ENCODE measurements at places on chromosomes 13 and 19.

GRCh38 chr19:52566588-52566987 is 3.5 kb upstream of the ZNF701 start:
- DNase-seq = no peak

DNA sequence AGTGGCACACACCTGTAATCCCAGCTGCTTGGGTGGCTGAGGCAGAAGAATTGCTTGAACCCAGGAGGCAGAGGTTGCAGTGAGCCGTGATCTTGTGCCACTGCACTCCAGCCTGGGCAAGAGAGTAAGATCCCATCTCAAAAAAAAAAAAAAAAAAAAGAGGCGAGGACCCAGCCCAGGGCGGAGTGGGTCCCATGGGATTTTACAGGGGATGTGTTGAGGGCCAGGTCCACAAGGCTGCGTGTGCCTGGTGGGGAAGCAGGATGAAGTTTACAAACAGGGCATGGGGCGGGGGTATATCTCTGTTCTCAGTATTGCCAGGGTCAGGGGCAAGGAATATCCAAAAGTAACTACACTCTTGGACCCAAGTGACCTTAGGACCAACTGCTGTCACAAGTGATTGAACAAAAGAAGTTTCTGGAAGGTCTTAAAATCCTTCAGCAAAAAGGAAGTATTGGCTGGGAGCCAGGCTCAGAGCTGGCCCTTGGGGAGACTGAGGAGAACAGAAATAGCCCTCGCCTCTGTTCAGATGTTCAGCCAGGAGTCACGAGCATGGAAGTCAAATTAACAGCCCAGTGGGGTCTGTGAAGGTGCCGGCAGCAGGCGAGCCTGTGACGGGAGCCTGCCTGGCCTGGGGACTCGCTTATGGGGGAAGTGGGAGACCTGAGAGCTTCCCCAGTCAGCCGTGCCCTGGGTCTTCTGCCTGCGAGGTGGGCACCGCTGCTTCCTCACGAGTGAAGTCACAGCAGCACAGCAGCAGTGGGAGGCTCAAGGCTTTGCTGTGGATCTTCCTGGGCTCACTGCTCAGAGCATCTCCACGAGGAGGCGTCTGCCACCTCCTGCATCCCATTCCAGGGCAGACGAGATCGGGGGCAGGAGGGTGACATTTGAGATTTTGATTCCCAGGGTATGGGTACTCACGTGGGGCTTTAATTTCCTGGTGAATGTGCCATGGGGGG is 6.4 kb downstream of the MYO9B start:
- no peak for DNase-seq

GRCh38 chr19:48678201-48678600 is 5.4 kb upstream of the NTN5 start:
- no peak for DNase-seq

DNA sequence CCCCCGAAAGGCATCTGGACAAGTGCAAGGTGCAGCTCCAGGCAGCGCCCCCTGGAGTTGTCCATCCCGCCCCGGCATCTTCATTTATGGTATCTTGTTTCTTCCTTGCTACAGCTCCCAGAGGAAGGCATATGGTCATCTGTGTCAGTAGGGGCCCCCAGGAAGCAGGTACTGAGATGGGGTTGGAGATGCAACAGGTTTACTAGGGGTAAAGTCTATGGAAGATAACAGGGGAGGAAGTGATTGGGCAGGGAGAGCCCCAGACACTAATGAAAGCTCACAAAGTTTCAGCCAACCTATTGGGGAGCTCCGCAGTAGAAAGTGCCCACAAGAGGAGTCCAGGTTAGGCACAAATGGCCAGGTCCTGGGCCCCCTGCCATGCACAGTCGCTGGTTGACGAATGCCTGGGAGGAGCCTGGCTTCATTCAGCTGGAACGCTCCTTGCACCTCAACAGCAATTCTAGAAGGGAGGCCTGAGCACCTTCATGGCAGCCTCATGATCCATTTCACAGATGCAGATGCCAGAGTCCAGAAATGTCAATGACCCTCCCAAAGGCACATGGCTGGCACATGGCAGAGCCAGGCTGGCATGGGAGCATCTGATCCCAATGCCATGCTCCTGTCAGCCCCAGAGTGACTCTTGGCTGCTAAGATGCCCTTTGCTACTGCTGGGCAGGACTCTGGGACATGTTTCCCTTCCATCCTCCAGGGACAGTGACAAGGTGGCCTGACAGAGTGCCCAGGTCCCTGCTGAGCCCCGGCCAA is 23.8 kb upstream of the PEPD start:
- no peak for DNase-seq

DNA sequence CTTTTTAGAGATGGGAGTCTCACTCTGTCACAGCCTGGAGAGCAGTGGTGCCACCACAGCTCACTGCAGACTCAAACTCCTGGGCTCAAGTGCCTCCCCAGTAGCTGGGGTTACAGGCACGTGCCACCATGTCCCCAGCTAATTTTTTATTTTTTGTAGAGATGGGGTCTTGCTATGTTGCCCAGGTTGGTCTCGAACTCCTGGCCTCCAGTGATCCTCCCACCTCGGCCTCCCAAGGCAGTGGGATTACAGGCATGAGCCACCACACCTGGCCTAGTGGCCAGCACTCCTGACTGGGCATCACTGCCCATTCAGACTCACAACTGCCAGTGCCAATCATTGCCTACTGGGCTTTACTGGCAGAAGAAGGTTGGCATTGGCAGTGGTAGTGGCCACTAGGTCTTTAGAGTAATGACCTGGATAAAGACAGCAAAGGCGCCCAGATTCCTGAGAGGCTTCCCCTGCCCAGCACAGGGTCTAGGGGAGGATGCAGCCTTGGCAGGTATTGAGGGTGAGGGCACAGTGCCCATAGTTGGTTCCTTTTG is 26.8 kb upstream of the SLC7A10 start:
- DNase-seq = no peak

- no peak for DNase-seq
Observed at GRCh38 chr13:58926858-58927257, 1236.9 kb downstream of the DIAPH3 start.

DNA sequence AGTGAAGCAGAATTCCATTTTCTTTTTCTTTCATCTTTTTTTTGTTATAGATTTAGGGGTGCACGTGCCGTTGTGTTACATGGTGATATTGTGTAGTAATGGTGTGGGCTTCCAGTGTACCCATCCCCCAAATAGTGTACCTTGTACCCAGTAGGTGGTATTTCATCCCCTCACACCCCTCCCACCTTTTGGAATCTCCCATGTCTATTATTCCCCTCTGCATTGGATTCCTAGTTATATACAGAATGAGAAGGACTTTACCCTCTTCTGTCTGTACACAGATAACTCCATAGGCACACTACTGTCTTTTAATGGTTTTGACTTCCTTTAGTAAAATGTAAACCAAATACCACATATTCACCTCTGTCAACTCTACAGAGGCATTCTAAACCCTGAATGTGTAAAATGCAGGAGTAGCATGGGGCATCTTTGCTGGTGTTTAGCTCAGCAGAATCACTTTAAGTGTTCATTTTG is 28.0 kb downstream of the FRY start:
- DNase-seq = no peak

DNA sequence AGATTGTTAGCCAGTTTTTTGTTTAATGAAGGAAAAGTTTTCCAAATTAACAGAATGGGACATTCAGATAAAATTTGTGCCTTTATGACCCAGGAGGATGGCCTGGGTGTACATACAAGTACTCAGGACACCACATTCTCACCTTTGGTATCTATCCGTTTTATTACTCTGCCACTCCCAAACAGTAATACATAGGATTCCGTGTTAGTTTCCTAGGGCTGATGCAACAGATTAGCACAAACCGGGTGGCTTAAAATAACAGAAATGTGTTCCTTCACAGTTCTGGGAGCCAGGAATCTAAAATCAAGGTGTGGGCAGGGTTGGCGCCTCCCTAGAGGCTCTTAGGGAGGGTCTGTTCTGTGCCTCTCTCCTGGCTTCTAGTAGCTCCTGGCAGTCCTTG is 129.9 kb downstream of the GGACT start:
- no peak for DNase-seq

GRCh38 chr13:20401531-20401930 is 124.1 kb downstream of the CRYL1 start:
- DNase-seq = no peak

DNA sequence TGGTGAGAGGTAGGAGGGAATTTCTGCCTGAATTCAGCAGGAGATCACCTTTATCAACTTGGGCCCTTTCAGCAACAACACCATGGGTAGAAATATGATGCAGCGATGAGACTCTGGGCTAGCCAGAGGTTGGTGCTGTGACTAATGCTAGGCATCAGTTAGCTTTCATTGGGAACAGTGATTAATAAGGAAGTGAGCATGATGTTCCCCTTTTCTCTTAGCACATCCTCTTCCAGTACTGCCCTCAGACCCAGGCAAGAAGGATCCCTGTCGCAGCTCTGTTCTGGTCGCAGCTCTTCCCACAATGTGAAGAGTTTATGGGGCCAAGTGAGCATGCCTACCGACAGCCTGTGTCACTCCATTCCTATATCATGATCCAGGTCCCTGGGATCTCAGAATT is 100.5 kb downstream of the FLT1 start:
- DNase-seq = no peak

GRCh38 chr13:88857256-88857655 is 1186.1 kb downstream of the SLITRK5 start:
- DNase-seq = no peak

GRCh38 chr19:6988257-6988656 is 33.0 kb downstream of the MBD3L2B start:
- no peak for DNase-seq

- no peak for DNase-seq
Observed at GRCh38 chr19:15378534-15379082, 979 bp downstream of the AKAP8 start.

DNA sequence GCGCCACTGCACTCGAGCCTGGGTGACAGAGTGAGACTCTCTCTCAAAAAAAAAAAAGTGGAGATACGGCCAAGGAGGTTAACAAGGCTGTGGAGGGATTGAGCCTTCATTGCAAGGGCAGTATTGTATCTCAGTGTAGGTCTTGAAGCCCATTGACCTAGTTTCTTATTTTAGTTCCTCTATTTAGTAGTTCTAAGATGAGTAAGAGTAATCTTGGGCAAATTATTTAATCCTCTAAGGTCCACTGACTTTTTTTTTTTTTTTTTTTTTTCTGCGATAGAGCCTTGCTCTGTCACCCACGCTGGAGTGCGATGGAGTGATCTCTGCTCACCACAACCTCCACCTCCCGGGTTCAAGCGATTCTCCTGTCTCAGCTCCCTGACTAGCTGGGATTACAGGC is 14.3 kb upstream of the ILF3 start:
- no peak for DNase-seq

- DNase-seq = no peak
Observed at GRCh38 chr13:82674546-82674945, 1207.7 kb downstream of the SLITRK1 start.

DNA sequence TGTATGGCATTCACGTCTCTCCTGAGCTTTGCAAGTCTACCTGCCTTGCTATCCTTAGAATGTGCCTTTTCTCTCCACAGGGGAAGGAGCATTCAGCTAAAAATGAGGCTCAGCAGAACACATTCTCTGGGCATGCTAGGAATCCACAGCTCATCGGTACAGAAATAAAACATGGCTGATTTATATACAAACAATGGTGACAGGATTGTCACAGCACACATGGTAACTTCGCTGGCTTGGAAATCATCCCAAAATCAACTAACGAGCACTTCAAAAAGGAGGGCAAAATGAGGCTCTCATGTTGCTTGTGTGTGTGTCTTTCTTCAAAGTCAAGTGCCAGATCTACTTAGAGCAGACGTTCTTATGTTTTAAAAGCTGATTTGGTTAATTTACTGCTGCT is 373.0 kb downstream of the FGF14 start:
- no peak for DNase-seq

DNA sequence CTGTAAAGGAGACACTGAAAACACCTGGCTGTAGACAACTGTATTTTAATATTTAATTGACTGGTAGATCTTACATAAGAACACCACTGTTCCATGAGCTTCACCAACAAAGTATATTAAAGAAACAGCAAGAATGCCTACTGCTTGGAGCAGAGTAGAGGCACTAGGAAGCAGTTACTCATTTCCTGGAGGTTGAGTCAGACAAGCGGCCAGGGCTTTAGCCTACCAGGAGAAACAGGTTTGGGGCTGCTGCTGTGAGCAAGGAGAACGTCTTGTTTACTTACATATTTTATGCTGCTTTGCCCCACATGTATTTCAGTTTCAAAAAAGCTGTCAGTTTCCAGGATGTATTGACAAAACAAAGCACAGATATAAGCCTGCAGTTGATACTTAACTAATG is 33.4 kb downstream of the ALG5 start:
- DNase-seq = no peak

GRCh38 chr13:103788061-103788652 is 721.9 kb upstream of the SLC10A2 start:
- no peak for DNase-seq
